ENCODE measurements at places on chromosomes 3 and 15.

DNA sequence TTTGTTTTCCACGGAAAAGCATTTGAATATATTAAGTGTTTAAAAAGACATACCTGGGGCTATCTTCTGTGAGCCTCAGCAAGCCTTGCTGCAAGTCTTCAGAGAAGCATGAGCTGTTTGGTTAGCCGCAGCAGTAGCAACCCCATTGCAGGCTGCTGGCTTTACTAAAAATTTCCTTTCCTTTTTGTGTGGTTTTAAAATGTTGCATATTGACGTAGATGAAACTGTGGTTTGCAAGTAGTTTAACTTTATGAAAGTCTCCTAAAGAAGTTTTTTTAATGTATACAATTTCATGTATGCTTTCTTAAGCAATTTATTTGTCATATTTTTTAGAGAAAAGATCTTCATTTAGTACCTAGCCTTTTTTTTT, at the start of gene GPR171:
Gene GPR171, minus strand, starts transcription at position 166 of the 370 bp plus-strand sequence. CDS start 3,830 bp downstream, outside the sequence.
- peak; percentile 75 for DNase-seq

DNA sequence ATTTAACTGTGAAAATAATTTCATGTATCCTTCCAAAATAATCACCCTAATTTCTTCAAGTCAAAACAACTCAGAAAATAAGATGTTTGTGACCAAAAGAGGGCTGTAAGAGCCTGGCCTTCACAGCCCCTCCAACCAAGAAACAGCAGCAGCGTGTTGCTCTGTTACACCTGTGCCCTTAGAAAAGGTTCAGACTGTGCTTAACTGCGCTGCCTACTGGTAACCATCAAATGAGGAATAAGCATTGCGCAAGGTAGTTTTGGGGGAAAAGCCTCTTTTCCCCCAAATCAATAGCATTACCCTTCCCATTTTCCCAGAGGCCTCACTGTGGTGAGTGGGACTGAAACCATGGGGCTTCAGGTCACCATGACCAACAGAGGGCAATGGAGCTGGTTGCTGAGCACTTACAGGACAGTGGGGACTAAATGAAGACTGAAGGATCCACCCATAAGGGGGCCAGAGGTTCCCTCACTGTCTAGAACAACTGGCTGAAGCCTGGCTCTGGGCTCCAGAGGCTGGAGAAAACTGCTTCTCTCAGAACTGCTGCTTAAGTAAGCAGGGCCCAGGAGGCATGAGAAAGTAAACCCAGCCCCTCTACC, 110.7 kb downstream of the PLCH1 start:
- no peak for DNase-seq

DNA sequence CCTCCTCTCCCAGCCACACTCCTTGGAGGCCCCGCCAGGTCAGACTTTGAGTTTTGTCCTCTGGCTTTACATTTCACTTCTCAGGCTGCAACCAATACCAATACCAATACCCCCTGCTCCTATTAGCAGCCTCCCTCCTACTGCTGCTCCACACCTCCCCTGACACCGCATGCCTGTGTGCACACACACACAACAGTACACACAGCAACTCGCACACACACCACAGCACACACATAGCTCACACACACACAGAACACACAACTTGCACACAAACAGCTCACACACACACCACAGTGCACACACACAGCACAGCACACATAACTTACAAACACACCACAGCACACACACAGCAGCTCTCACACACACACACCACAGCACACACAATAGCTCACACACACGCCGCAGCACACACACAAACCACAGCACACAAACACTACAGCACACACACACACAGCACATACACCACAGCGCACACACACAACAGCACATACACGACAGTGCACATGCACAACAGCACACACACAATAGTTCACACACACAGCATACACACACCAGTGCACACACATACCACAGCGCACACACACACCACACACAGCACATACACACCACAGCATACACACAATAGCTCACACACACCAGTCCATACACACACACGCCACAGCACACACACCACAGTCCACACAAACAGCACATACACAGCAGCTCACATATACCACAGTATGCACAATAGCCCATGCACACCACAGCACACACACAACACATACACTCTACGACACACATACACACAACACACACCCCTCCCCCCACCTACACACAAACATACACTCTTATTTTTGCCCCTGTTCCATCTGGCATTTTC, 204.7 kb downstream of the UACA start:
- DNase-seq: no peak

GRCh38 chr3:78430741-78431140, 1337.1 kb downstream of the ROBO1 start:
- DNase-seq: no peak

DNA sequence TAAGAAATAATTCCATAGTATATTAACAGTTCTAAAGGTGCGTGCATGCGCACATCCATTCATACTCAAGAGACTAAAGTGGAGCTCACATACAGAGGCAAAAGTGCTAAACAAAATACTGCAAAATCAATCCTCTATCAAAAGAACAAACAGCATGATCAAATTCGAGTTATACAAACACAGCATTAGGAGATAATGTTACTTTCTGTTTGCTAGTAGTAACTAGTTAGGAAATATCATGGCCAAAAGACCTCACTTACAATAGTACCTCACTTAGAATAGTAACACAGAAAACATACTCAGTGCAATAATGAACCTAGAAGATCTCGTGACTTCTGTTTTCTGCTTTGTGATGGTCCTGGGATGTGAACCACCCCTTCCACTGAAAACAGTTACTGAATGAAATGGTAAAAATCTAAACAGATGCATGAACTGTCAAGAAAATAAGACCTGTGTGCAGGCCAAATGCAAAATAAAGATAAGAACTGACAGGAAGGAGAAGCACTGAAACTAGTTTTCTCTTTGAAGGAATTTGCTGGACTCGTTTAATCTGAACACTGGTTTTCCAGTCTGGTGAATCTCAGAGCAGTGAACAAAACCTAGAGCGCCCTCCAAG, 20.9 kb upstream of the CEMIP start:
- DNase-seq: no peak

DNA sequence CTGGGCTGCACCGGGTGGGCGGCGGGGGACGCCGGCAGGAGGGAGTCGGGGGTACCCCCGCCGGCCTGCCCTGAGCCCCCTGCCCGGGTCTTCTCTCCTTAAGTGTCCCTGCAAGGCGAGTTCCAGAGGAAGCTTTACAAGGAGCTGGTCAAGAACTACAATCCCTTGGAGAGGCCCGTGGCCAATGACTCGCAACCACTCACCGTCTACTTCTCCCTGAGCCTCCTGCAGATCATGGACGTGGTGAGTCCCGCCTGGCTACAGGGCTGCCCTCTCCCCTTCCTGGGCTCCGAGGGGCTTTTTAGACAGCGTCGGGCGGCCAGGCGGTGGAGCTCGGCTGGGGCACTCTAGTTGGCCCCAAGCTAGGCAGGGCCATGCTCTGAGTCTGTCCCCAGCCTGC, 480 bp downstream of the CHRNA7 start:
- DNase-seq: no peak

GRCh38 chr15:97115761-97116070, 785.2 kb downstream of the NR2F2 start:
- DNase-seq: no peak

DNA sequence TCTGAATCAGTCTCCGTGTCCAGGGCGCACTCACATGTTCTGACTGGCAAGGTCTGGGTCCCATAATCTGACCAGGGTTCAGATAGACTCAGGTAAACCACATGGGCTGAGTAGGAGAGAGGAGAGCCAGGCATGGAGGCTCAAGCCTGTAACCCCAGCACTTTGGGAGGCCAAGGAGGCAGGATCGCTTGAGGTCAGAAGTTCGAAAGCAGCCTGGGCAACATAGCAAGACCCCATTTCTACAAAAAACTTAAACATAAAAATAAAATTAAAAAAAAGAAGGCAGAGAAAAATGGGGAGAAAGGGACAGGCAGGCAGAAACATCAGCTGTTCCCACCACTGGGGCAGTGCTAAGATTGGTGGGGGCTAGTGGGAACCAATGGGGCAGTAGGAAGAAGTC, 5.4 kb downstream of the TMEM43 start:
- DNase-seq: no peak

DNA sequence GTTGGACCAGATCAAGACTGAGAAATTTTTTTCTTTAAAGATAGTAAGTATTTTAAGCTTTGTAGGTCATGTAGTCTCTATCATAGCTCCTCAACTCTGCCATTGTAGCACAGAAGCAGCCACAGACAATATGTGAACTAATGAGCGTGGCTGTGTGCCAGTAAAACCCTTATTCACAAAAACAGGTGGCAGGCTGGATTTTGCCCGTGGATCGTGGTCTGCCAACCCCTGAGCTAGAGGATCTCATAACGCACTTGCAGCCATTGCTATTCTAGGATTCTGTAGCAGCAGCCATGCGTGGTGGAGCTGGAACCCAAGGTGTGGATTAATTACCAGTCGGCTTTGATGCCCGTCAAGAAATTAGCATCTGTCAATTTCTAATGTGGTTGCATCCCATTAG, 68.7 kb upstream of the PLXNA1 start:
- DNase-seq: no peak

GRCh38 chr3:144864646-144865045, 893.0 kb downstream of the DIPK2A start:
- DNase-seq: no peak

GRCh38 chr3:65268426-65268825, 580.6 kb upstream of the ADAMTS9 start:
- no peak for DNase-seq

GRCh38 chr3:163562625-163563024, 1515.7 kb downstream of the SI start:
- no peak for DNase-seq

- DNase-seq: no peak
These were observed 232.1 kb downstream of the NR1D2 start for GRCh38 chr3:24177201-24177600.

- DNase-seq: no peak
These were observed 198.5 kb upstream of the RARB start for GRCh38 chr3:25229586-25229985.

DNA sequence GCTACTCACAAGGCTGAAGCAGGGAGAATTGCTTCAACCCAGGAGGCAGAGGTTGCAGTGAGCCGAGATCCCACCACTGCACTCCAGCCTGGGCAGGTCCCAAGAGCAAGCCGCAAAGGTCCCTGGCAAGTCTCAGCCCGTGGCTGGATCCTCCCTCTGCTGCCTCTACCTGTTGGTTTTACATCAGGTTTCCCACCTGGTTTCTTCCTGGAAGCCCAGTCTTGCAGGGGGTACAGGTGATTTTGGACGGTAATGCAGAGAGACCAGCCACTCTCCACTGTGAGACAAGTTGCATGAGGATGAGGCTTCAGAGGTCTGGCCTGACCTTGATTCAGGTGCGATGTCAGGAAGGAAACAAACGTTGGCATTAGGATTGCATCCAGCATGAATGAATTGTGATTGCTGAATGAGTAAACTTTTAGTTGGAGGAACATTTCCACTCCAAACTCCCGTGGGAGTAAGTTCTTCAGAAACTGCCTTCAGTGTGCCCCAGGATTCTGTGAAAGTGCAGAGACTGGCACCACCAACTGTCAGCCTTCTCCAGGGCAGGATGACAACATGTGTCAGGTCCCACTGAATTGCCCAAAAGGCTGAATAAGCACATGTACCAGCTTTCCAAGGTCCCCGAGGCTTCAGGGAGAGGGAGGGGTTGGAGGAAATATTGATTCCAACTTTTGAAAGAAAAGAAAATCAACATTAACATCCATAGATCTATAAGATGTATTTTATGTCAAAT, 189.4 kb downstream of the TJP1 start:
- no peak for DNase-seq

DNA sequence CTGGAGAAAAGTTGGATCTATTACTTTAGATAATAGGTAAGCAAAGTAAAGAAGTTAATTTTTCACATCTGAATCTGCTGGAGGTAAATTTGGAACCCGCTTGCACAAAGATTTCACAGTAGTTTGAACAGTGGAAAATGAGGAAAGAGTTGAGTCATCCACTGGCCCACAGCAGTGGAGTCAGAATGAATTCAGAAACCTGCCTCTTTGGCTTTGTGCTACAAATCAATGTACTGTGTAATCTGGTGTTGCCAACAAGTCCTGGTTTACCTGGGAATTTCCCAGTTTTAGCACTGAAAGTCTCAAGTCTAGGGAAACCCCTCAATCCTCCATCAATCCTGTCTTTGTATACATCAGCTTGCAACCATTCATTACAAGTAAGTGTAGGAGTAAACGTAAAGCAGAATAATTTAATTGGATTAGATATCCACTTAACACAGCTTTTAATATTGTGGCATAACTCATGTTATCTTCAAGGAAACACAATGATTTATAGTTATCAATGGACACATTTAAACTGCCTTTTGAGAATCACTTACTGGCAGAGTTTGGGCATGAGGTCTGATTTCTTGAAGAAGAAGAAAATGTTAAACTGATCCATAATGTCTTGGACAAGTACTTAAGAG, 100.6 kb downstream of the DCLK3 start:
- no peak for DNase-seq

- DNase-seq: no peak
These were observed 45.3 kb downstream of the ACAP2 start for GRCh38 chr3:195397524-195397923.

GRCh38 chr3:111336511-111336910, 205.5 kb upstream of the CD96 start:
- DNase-seq: no peak

DNA sequence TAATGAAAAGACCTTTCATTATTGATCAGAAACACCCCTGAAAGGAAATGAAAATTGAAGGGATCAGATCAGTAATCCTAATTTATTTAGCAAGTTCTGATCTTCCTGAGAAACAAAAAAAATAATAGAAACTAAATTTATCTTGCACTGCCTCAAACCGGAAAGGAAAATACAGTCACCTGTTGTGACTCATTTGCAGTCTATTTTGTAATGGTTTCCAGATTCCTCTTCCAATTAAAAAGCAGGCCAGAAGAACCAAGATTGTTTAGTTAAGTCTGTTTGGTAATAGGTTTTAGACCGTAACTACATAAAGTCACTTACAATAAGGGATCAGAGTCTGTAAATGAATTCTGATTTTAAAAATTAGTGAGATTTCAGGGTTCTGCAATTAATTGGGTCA, 49.7 kb upstream of the ATOSA start:
- no peak for DNase-seq

- no peak for DNase-seq
These were observed 283.5 kb downstream of the CHL1 start for GRCh38 chr3:480070-480469.

DNA sequence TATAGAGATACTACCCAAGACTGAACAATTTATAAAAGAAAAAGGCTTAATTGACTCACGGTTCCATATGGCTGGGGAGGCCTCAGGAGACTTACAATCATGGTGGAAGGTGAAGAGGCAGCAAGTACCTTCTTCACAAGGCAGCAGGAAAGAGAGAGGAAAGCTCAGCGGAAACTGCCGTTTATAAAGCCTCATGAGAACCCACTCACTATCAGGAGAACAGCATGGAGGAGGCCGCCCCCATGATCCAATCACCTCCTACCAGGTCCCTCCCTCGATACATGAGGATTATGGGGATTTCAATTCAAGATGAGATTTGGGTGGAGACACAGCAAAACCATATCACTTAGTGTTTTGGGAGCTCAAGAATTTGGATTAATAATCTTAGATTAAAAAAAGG, 240.2 kb downstream of the UACA start:
- no peak for DNase-seq
